ENCODE measurements at places on chromosomes 2 and 18.

DNA sequence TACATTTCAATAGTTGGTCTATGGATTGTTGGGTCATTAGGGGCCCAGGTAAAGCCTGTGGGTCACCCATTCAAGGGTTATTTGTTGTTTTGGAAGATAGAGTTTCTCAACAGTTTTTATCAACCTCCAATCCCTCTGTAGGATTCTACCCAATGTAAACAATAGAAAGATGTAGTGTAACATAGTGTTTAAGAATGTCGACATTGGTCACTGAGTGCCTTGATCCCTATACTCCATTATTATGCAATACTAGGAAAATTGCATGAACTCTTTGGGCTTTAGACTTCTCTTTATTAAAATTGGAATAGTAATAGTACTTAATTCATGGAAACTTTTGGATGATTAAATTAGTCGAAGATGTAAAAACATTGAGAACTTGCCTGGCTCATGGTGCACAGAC is 292.1 kb downstream of the GPD2 start:
- DNase-seq = no peak

- no peak for DNase-seq
These were observed 36.7 kb upstream of the ST8SIA5 start for GRCh38 chr18:46793565-46793964.

DNA sequence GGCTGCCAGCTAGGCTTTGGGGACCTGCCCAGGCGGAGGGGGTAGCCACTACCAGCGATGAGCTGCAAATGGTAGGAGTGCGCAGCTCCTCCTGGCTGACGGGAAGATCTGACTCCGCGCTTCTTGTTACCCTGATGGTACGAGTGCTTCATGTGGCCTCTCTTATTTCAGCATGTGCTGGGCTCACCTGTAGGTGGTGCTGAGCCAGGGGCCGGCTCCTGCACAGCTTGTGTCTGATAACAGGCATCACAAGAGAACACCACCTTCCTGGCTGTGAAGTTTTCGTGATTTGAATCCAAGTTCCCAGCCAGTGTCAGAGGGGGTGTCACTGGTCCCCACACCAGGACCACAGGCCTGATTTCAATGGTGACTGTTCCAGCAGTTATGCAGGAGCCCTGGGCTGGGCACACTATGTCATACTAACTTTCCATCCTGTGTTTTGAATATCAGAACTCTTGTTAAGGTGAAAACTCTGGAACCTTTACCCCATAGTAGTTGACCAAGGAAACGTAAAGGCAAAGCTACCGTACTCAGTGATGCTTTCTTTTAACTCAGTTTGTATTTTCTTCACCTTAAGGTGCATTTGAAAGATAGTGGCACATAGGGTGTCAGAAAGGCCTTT is 28.0 kb downstream of the APCDD1 start:
- no peak for DNase-seq

GRCh38 chr18:23186781-23187180 is 51.5 kb downstream of the CABLES1 start:
- no peak for DNase-seq

GRCh38 chr18:23998820-23999219 is 15.7 kb upstream of the TTC39C start:
- no peak for DNase-seq

DNA sequence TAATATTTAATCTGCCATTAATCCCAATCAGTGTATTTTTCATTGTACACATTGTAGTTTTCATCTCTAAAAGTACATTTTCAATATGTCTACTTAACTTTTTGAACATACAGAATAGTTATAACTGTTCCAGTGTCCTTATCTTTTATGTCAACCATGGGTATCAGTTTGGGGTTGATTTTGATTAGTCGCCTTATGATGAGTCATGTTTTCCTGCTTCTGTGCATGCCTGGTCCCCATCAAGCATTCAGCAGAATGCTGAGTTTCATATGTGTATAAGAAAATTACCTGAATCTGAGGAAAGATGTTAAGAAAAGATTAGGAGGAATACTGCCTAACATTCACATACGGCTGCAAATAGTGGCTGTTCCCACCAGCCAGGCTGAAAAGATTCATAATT is 17.7 kb downstream of the SPDYA start:
- DNase-seq = no peak

DNA sequence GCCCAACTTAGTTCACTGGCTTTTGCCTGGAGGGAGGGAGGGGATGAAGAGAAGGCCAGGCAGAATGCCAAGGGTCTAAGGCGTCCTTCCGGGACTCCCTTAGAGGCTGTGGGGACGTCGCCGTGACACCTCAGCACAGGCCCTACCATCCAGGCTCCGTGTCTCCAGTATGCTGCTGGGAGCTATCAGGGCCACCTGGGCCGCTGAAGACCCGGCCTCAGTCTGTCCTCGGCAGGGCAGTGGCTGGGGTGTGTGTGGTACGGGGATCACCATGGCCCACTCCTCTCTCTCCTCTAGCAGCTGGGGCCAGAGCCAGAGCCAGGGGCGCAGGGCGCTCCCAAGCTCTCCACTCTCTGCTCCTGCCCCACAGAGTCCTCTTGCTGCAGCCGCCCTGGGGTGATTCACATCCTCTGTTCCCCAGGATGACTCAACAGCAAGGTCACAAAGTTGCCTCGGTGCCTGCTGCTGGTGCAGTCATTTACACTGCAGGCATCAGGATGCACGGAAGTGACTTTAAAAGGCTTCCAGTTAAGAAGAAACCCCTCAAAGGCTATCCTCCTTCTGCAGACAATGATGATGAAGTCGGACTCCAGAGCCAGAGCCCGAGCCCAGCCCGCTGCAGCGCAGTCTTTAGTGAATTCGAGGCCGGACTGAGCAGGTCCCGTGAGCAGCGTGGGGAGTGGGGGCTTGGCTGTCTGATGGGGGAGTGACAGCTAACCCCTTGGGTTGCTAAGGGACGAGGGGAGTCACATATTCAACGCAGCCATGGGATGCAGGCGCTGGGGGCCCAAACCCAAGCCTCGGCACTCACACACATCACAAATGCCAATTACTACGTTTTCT is 31.9 kb downstream of the SNORC start:
- DNase-seq = peak; percentile 80

DNA sequence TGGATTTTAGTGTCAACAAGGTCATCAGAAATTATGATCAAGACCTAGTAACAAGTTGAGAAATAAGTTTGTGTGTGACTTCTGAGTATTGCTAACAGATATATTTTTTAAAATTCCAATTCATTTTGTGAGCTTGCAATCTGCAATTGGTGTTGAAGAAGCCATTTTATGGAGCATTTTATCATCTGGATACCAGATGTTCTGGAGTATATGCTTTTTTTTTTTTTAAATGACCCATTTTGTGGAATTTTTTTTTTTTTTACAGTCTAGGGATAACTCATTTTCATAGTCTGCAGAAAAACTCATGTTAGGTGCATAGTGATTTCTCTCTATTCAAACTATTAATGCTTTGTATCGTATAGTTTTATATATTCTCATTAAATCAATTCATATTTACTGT is 12.6 kb downstream of the QPCT start:
- no peak for DNase-seq

GRCh38 chr2:75200140-75201096 is 1.1 kb upstream of the TACR1 start:
- DNase-seq = no peak

DNA sequence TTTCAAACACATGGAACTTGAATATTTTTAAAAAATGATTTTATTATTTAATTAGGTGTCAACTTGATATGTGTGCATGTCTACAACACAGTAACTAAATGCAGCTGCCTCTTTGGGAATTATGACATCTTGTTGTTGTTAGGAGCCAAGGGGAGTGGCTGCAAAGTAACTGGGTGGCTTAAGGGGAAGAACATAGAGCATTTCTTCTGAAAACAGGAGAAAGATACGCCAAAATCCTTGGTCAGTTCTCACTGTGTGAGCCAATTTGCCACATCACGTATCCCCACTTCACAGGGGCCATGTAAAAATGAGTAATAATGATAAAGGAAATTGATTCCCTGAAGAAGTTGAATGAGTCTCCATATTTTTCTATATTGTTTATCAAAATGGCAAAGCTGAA is 309.8 kb upstream of the COL3A1 start:
- no peak for DNase-seq

DNA sequence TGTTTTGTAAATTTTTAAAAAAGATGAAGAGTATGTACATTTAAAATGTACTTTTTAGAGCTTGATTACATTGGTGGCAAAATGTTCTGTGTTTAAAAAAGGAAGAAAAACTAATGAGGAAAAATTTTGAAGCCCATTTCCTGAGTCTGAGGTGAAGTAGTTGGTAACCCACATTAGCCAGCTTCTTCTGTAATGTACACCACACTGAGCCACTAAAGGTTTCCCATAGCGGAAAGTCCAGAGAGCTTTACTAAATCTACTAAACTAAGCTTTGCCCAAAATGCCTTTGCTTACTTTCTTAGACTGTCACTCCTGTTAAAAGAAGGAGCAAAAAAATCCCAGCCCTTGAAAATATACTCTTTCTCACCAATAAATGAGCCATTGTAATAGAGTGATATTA is 804.8 kb upstream of the ZEB2 start:
- DNase-seq = no peak

GRCh38 chr18:10685484-10685883 is 159.7 kb downstream of the NAPG start:
- no peak for DNase-seq

DNA sequence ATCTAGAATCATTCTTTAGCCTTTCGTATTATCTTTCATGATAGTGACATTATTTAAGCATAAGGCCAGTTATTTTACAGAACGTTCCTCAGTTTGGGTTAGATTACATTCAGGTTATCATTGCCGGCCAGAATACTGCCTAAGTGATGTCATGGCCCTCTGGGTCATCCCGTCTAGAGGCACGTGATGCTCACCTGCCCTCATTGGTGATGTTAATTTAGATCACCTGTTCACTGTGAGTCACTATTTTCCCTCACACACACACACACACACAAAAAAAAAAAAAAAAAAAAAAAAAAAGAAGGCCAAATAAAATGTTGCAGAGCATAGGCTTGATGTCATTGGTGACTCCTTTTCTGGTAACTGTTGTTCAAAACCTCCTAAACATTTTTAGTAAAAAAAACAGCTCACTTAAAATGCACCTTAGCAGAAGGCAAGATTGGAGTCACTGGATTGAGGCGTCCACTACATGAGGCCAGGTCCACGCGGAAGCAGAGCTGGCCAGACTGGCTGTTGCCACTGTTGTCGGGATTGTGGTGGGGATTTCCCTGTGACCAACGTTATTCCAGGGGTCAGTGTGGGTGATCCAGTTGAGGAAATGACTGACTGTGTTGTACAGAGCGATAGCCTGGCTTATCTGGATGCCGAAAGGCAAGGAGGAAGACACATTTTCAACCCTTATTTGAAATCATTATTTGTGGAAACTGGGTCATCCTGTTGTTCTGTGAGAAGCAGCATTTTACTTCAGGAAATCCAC is 52.1 kb upstream of the CNGA3 start:
- no peak for DNase-seq

DNA sequence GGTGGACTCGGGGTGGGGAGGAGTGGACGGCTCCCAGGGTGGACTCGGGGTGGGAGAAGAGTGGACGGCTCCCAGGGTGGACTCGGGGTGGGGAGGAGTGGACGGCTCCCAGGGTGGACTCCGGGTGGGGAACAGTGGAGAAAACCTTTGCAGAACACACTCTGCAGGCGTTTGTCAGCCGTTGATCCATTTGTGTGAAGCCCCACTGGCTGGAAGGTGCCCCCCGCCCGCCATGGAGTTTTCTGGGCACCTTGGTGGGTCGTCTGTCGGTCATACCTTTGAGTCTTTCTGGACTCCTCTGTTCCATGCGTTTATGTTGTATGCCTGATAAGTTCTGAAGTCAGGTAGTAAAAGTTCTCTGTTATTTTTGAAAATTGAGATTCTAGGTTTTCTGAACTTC is 12.5 kb downstream of the CTDP1 start:
- no peak for DNase-seq

DNA sequence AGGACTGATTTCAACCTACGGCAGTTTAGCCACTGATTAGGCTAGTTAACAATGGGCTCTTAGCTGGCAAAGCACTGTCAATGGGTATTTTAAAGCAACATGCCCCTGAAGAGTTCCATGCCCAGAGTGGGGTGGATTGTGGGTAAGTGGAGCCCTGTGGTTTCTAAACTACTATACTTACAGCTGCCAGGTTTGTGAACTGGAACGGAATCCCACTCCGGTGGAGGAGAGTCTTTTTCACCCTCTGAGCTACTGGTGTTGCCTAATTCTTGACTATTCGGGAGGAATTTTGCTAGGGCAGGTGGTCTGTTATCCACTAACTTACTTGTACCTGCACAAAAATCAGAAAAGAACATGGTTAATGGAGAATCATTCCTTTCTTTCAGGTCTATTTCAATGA is 52.6 kb downstream of the ZAP70 start:
- no peak for DNase-seq

DNA sequence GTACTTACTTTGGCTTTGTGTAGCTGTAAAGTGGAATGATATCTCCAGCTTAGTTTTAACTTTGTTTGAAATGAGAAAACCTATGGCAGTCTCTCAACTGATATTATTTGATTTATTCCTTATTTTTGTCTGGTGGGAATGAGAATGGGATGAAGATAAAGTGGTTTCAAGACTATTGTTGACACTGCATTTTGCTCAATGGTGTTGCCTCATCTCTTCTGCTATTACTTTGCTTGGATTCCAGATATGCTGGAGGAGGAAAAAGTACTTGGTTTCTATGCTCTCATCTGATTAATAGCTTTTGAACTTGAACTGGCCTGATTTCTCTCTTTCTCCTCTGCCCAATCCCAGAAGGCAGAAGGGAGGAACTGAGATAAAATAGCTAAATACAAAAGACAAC is 198.2 kb downstream of the CTNNA2 start:
- no peak for DNase-seq

DNA sequence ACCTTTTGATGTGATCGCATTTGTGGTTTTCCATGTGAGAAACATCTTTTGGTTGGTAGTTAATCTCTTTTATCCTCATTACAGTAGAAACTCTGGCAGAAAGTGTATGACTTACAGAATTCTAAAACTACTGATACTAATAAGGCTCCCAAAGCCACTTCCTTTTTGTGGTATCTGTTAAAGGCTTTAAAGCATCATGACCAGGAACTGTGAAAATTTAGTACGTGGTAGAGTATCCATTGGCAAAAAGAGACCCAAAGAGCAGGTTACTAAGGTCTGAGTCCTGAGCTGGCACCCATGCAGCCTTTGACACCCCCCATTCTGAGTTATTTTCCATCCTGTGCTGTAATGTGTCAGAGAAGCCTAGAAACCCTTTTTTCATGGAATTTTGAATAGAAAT is 94.5 kb downstream of the DPP4 start:
- no peak for DNase-seq

DNA sequence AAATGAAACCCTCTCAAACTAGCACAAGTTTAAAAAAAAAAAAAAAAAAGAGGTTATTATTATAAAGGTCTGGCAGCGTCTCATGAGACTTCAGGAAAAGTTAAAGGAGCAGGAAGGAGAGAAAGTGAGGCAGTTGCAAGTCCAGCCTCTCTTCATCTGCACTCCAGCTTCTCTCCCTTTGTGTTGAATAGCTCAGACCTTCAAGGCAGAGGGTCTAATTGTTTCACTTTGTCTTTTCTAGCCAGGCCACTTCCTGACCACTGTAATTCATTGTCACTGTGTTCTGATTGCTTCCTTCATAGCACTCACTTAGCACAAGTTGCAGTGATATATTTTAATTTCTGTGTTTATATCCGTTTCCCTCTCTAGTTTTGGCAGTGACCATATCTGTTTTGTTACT is 99.9 kb downstream of the SPATS2L start:
- no peak for DNase-seq

- DNase-seq = no peak
These were observed 598.5 kb downstream of the CNTNAP5 start for GRCh38 chr2:124623560-124623959.
